ENCODE measurements at places on chromosomes 6 and 20.

DNA sequence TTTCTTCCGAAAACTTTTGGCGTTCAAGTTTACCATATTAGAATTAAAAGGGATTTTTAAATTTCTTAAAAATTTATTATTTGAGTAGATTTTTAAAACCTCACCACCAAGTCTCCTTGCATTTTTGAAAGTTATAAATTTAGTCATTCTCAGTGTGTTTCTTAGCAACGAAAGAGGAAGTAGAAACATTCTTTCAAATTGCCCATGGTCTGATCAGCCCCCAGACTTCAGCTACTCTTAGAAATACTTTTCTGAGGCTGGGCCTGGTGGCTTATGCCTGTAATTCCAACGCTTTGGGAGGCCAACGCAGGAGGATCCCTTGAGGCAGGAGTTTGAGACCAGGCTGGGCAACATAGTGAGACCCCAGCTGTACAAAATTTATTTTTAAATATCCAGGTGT is 15.1 kb upstream of the RTF2 start:
- DNase-seq, result no peak

DNA sequence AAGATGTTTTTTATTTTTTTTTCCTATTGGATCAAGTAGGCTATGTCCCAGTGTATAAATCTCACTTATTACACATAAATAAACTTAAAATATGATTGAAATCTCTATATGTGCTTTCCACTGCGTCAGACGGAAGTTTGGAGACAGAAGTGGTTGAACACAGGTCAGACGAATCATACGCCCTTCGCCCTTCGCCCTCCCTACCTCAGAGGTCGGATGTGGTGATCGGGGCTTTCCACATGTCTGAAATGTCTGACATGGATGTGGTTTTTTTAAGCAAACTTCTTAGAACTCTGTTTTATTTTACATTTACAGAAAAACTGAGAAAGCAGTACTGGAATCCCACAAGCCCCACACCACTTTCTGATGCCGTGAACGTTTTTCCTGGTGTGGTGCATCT is 344.4 kb downstream of the THBS2 start:
- no peak for DNase-seq

- DNase-seq, result no peak
These were observed 4.7 kb upstream of the LTV1 start for GRCh38 chr6:143838395-143838794.

GRCh38 chr6:148242180-148242579 is 100.5 kb upstream of the SASH1 start:
- DNase-seq, result no peak

DNA sequence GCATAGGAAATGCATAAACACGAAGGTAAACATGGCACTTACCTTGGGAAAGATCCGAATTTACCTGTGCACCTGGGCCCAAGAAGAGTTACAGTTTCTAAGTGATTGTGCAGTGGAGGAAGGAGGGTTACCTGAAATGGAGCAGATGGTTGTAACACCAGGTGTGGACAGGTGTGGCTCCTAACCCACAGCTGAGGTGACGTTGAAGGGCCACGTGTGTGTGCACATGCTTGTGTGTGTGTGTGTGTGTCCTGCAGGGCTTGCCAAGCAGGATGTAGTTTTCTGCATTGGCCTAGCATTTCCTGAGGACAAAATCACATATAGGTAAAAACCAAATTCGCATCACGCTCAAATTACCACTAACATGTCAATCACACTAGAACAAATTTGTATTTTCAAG is 240.8 kb downstream of the ANKRD60 start:
- no peak for DNase-seq

DNA sequence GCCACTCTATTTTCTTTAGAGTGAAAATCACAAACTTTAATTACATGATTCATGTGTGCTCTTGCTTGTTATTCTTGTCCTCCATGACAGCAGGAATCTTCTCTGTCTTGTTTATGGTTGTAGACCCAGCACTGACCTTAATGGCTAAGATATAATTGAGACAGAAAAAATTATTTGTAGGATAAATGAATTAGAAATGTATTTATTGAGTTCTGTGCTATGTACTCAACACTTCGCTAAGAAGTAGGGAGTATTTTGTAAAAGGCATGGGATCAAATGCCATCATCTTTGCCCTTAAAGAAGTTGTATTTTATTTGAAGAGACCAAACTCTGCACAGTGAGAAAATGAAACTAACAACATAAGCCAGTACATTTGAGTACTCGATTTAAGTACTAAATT is 71.2 kb downstream of the CBLN4 start:
- DNase-seq, result no peak

DNA sequence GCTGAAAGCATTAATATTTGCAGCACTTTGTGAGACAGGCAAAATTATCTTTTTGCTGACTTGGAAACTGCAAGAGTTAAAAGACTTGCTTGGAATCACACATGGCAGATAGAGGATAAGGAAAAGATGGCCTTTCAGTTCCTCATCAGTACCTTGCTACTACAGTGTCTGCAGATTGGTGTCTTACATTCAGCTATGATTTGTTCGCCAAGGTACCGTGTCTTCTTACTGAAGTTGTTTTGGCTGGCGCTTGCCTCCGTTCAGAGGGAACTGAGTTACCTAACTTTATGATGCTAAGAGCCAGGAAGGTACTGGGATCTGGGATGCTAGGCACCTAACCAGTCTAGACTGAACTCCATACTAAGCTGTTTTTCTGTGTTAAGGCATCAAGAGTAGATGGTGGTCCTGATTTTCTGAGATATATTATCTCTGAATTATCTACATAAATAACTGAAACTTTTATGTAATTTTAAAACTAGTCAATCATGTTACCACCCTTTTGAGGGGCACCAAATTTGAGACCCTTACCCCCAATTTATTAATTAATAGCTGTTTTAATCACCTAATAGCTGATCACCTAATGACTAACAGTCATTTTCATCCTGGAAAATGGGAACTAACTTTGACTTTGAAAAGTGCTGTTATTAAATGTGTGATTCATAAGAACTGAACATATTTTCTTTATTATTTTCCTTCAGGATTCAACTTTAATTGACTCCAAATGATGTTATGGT is 2.5 kb downstream of the WTAP start:
- no peak for DNase-seq

GRCh38 chr6:144266091-144266649 is 19.0 kb upstream of the UTRN start:
- DNase-seq, result no peak

- peak; percentile 46 for DNase-seq
These were observed 201.3 kb upstream of the DTNBP1 start for GRCh38 chr6:15864038-15864707.

DNA sequence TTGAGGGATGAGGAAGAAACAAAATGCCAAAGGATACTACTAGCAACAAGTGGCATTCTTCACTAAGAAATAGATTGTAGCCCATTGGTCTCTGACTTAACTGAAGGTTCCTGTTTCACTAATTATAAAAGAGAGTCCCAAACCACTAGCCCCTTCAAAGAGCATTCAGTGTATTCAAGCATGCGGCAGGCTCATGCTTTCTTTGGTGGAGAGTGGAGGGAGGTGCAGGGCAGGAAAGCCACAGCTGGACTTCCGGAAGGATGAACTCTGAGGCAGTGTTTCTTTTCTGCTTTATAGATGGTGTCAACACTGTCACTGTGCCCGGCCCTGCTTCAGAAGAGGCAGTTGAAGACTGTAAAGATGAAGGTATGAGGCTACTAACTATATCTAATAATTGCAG is 636.1 kb downstream of the KIF16B start:
- no peak for DNase-seq

GRCh38 chr6:90977513-90977912 is 390.6 kb upstream of the MAP3K7 start:
- no peak for DNase-seq

All from putamen (tissue), 1 donor.